ENCODE measurements at places on chromosomes 7 and 10.
A peak's percentile ranks its signal among the peaks of the same experiment; 100 is the strongest.

DNA sequence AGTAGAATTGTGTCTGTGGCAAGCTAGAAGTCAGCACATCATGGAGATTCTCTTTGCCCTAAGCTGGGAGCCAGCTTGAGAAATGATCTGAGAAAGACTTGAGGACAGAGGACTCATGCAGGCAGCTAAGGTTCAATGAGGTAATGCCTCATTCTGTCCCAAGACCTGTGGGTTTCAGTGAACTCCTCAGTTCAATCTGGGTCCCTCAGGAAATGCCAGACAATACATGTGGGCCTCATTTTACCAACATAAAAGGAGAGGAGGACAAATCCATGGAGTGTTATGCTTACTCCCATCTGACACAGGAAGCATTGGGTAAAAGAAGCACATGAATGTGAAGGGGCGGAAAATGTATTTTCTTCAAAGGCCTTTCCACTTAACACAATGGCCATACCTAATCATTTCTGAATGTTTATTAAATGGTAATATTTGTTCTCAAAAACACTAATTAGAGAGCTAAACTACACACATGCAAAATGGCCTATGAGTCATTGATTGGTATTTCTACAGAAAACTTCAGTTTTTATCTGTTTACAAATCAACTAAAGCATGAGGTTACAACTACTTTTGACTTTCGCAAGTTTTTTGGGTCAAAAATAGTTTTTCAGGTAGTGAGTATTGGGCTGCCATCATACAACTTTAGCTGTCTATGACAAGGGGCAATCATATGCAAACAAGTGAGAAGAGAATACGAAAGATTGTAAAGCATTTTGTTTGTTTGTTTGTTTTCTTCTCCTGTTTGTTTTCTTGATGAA is 205.3 kb downstream of the CHRM2 start:
- DNase-seq: no peak

GRCh38 chr7:51079494-51079893 is 237.1 kb downstream of the COBL start:
- no peak for DNase-seq

- DNase-seq: no peak
Measured at GRCh38 chr10:16950656-16951601, 133.7 kb upstream of the RSU1 start.

DNA sequence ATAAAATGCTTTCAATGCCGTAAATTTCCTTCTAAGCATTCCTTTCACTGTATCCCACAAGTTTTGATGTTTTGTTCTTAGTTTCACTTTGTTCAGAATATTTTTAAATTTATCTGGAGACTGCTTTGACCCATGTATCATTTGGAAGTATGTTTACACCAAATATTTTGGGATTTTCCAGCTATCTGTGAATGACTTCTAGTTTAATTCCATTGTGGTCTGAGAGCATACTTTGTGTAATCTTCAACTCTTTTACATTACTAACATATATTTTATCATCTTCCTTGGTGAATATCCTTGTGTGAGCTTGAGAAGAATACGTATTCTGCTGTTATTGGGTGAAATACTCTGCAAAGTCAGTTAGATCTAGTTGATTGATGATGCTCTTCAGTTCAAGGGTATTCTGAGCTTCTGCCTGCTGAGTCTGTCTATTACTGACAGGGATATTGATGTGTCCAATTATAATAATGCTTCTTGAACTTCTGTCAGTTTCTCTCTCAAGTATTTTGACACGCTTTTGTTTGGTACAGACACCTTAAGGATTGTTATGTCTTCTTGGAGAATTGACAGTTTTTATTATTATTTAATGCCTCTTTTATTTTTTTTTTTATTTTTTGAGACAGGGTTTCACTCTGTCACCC is 31.6 kb downstream of the MKLN1 start:
- no peak for DNase-seq

DNA sequence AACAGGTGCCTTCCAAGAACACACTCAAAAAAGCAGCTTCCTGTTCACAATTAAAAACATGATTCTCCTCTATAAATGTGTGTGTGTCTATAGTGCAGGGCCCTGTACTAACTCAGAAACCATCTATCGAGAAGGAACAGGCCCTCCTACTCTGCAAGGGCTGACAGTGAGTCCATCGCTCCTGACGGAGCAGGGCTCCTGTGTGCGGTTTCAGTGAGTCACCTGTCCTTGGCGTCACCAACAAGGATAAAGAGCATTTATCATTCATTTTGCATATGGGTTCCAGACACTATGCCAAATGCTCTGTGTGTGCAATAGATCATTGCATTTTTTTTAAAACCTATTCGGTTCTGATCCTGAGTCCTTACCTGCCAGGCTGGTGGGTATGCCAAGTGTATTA is 63.7 kb downstream of the TACC2 start:
- no peak for DNase-seq

- DNase-seq: no peak
Measured at GRCh38 chr7:16554518-16555236, 28.1 kb downstream of the LRRC72 start.

DNA sequence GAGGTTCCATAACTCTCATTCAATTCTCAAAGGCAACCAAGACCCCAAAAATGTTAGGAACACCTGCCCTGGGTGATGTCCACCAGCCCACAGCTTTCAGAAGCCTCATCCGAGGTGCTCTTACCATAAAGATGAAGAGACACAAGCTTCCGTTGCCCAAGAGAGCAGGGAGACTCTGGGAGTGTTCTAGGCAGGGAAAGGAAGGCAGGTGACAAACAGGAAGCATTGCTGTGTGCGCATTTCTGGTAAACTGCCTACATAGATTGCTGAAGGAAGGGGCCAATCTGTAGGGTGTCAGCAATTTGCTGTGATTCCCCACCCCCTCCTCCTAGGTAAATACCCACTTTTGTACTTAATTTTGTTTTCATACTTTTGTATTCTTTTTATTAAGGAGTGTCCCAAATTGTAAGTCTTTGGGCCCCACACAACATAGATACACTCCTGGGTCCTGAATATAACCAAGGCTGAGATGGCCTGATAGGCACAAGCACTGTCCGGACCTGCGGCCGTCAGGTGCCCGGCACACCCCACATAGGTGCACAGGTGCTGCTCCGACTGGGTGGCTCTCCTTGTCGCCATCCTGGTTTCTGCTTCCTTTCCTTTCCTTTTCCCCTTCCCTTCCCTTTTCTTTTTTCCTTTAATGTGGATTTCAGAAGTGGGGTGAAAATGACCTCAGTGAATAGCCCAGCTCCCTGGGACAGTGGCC is 51.4 kb upstream of the SMNDC1 start:
- peak; percentile 60 for DNase-seq

DNA sequence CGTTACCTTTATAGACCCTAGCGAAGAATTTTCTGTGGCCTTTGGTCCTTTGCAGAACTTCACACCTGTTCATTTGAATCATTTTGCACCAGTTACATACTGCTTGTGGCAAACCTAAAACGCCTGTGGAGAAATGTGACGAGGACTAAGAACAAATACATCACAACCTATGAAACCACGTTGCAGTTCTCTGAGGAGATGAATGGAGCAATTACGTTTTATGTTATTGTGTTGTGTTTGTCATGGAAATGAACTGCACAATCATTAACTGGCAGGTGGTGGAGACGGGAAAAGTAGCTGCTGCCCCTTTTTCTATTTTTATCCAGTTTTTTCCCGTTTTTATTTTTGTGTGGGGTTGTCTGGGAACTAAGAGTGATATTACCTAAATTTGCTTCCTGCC is 505.5 kb downstream of the SDK1 start:
- DNase-seq: no peak

DNA sequence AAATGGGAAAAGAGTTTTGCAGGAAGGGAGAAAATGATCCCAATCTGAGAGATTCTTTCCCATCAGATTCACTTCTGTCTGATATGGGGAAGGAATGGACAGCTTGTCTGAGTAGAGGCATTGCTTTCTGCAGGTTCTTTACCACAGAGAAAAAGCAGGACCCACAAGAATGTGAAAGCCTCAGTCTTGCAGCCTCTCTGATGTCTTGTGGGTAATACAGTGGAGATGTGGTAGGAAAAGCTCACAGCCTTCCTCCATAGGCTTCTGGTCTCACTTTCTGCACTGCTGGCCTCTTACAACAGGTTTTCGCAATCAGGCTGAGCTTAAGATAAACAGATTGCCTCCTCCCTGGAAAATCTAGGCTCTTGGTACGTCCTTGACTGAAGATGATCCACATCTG is 551 bp downstream of the IFIT1 start:
- DNase-seq: no peak

DNA sequence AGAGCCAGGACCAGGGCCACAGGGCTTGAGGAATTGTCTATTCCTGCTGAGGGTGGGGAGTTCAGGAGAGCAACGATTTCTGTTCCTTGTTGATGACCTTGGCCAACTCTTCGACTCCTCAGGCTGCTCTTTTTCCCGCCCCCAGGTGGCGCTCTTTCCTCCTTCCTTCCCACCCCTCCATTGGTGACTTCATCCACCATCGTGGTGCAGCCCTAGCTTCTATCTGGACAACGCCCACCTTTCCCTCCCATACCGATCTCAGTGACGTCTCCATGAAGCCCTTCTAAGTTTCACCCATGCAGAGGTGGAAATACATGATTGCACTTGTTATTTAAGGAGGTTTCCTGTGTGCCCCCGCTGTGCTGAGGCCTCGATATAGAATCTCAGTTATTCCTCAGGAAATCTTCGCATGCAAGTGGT is 22.1 kb upstream of the CARD11 start:
- peak; percentile 65 for DNase-seq

DNA sequence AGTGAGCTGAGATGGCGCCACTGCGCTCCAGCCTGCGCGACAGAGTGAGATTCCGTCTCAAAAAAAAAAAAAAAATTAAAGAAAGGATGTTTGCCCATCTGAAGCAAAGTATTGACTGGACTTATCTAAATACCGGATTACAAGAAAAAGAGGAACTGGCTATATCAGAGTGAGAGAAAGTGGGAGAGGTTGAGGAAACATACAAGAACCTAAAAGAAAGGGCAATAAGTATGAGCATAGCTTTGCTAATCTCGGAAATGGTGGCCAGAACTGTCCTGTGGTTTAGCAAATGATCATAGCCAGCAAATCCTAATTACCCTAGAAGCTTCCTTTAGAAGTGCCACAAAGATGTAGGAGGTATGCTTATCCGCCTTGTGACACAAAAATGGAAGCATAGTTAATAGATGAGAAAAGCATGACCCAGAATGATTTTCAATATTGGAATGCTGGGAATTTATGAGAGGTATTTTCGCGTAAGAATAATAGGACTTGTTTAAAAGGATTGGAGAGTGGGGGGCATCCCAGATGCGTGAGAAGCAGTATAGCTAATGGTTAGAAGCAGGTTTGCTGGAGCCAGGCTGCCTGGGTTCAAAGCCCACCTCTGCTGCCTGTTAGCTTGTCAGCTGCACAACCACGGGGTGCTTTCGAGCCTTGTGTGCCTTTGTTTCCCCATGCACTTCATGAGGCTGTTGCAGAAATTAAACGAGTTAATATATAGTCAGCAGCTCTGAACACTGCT is 1.2 kb upstream of the GTPBP4 start:
- no peak for DNase-seq

All from CD4-positive, alpha-beta T cell treated with Interleukin-6 at 100 ng/mL for 8 hours (primary cell).